ENCODE measurements at places on chromosomes 1 and 21.
A peak's percentile ranks its signal among the peaks of the same experiment; 100 is the strongest.

- DNase-seq, result peak; percentile 57
These were observed 46.8 kb upstream of the ZC3H11B start for GRCh38 chr1:219659684-219660083.

GRCh38 chr1:6342056-6342455, 51.5 kb downstream of the ACOT7 start:
- DNase-seq, result no peak

DNA sequence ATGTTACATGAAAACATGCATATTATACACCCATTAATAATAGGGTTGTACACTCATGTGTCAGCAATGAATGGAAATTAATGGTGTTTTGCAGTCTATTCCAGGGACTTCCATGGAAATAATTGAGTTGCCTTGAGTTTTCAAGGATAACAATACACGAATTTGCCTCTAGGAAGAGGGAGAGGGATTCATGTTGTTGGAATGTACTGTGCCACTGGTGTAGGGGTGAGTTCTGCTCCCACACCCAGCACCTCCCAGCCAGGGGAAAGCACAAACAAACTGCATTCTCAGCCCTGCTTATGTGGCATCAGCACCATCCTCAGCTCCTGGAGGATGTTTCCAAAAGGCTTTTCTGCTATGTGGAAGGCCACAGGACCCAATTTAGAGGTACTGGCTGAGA, 57.8 kb downstream of the BCAR3 start:
- DNase-seq, result no peak

DNA sequence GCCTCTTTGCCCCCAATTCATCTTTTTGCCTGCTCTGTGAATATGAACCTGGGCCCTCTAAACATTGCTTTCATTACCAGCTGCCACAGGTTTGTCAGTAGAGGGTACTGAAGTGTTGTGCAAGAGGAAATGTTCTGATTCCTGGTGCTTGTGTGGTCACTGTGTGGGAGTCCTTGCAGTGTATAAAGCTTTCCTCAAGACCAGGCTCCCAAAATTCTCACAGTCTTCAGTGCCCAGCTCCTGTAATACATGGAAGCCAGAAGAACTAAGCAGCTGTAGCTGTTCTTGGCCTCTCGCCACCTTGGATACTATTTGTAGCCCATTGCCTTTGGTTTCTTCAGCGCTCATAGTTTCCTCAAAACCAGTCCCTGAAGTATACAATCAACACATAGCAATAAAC, 1046.2 kb downstream of the BRINP3 start:
- no peak for DNase-seq

- no peak for DNase-seq
These were observed 247.3 kb downstream of the SIPA1L2 start for GRCh38 chr1:232382671-232383070.

DNA sequence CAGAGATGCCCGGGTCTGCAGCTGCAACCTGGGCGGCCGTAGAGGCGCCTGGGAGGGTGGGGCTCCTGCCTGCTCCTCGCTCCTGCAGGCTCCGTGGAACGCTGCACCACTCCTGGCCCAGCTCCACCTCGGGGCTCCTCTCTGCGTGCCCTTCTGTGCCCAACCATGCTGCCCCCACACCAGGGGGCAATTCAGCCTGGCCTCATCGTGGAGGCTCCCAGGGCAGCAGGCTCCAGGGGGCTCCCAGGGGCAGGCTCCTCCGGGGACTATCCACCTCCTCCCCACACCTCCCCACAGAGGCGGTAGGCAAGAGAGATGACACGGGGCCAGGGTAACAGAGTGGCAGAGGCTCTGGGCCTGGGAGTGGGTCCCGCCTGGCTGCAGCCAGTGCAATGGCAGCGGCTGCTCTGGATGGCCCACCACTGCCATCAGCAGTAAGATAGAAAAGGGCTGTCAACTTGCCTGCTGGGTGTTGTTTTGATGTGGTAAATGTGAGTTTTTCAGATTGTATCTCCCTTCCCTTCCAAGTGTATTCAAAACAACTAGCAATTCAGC, 22.4 kb upstream of the LRRC8C start:
- no peak for DNase-seq
